ENCODE measurements at places on chromosomes 4 and X.

- DNase-seq, result no peak
These were observed 138.3 kb downstream of the AREG start for GRCh38 chr4:74583089-74583700.

- DNase-seq, result no peak
These were observed 244.6 kb downstream of the CPXCR1 start for GRCh38 chrX:88991583-88992132.

GRCh38 chrX:66162331-66162822 is 1.7 kb upstream of the HEPH start:
- DNase-seq, result no peak

DNA sequence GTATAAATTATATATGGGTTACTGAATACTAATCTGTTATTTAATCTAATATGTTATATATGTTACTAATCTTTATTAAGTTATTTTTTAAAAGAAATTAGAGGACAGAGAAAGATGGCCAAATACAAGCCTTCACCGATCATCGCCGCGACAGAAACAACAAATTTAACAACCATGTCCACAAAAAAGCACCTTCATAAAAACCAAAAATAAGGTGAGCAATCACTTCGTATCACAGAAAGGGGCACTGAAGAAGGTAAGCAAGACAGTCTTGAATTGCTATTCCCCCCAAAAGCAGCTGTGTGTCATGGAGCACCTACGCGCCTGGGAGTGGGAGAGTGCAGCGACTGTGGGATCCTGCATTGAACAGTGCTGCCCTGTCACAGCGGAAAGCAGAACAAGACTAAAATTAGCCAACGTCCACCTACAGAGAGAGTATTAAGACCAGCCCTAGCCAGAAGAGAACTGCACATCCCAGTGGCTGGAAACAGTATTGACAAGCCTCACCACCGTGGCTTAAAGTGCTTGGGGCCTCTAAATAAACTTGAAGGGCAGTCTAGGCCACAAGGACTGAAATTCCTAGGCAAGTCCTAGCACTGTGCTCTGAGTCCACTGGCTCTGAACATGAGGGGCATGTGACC is 38.5 kb downstream of the LRBA start:
- DNase-seq, result no peak

GRCh38 chr4:151569650-151570049 is 160.7 kb downstream of the FHIP1A start:
- DNase-seq, result no peak

DNA sequence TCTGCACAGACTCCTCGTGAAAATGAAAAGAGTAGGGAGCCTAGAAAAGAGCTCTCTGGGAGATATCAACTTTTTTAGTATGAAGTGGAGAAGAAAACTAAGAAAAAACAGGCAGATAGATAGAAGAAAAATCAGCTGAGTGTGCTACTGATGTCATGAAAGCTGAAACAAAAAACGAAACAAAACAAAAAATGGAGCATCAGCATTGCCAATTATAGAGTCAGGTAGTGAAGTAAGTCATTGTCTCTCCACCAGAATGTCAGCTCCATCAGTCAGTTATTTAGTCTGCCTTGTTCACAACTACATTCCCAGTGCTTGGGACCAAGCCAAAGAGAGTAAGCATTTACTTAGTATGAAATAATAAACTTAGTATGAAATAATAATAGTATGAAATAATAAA is 595.1 kb downstream of the STPG2 start:
- no peak for DNase-seq

- no peak for DNase-seq
These were observed 18.3 kb upstream of the H2AZ1 start for GRCh38 chr4:99968330-99968729.

DNA sequence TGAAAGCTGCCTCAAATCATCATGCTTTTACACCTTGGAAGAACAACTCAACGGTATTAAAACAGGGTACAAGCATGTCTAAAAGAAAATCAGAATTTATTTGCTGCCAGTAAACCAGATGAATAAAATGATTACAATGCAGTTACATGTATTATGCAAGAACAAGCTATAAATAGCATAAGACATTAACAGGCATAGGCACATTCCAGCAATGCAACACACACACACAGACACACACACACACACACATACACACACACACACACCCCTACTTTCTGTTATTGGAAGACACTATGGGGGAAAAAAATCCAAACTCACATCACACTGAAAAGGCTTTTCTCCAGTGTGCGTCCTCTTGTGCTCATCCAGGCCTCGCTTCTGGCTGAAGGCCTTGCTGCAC is 212.5 kb downstream of the PRDM5 start:
- no peak for DNase-seq

Measured in left renal pelvis (tissue), 4 donors.